ENCODE measurements at places on chromosomes 2 and 18.

- no peak for DNase-seq
These were observed 132.0 kb downstream of the INHBB start for GRCh38 chr2:120477831-120478481.

- DNase-seq = no peak
These were observed 422.3 kb downstream of the ZEB2 start for GRCh38 chr2:144097440-144098225.

DNA sequence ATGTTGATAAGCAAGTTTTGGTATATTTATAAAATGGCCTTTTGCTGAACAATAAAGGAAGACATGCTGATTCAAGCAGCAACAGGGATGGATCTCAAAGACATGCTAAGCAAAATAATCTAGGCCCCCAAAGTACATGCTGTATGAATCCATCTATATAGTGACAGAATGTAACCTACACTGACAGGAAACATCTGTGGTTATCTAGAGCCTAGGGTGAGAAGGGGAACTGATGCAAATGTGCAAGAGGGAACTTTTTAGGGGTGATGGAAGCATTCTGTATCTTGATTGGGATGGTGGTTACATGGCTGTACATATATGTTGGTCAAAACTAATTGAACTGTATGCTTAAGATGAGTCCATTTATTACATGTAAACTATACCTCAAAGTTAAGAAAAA is 24.2 kb downstream of the CNRIP1 start:
- no peak for DNase-seq

- no peak for DNase-seq
These were observed 109.2 kb upstream of the THOC1 start for GRCh38 chr18:377088-377487.

GRCh38 chr2:86052676-86053075 is 53.0 kb downstream of the POLR1A start:
- DNase-seq = no peak

- DNase-seq = no peak
These were observed 14.5 kb upstream of the NAB1 start for GRCh38 chr2:190634381-190634780.

- DNase-seq = no peak
These were observed 53.1 kb upstream of the ZEB2 start for GRCh38 chr2:144572977-144573376.

- no peak for DNase-seq
These were observed 224.5 kb downstream of the SP3 start for GRCh38 chr2:173740639-173741038.

DNA sequence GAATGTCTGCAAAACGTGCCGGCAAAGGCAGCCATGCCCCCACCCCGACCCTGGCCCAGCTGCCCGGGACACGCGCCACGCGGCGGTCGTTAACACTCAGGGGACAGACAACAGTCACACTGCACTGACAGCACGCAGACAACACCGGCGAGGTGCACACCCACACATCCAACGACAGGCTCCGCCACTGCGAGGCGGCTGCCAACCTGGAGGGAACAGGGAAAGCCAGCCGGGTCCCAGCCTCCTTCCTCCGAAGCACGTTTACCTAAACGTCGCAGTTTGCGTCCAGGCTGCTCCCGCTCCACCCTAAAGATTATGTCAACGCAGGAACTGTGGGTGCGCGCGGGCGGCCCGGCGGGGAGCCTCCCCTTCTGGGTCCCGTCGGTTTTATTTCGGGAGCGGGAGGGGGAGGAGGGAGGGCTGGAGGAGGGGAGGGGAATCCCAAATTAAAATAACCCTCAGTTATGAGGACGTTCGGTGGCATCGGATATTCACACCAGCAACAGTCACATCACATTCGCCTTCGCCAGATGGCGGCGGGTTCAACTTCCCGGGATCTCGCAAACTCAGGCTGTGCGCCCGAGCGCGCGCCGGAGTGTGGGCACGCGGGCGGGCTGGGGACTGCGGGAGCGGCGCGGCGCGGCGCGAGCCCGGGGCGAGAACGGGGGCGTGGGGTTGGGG is 644 bp downstream of the PTGR3 start:
- peak; percentile 39 for DNase-seq

DNA sequence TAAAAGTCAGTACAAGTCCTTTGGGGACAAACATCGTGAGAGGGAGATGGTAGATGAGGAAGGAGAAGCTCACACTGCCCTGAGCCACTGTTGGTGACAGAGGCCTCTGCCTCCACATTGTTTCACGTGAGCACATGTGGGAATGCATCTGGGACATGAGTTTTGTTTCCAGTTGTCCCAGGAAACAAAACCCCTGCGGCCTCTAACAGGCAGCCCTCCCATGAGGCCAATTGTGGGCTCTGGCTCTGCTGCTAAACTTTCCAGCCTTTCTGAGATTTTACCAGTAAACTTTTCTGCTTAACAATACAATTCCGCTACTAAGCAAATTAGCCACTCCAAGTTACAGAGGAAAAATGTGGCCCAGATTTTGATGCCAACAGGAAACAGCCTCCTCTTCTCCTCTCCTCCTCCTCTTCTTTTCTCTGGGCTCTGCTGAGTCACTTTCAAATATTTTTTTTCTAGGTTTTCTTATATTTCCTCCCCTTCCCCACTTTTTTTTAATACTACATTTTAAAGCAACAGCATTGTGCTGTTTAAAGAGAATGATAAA is 23.4 kb upstream of the LRRC30 start:
- no peak for DNase-seq

- DNase-seq = no peak
These were observed 17.8 kb upstream of the KLHL30 start for GRCh38 chr2:238120463-238121298.
